ENCODE measurements at places on chromosomes 1 and 21. TPM values are rescaled to one million over a fixed set of nuclear protein-coding genes. Genes with fewer than 3 reads are reported as not detected.

GRCh38 chr1:242641461-242641860, 117.0 kb upstream of the PLD5 start:
- no peak for DNase-seq

- no peak for DNase-seq
Observed at GRCh38 chr1:165215676-165216075, 140.8 kb downstream of the LMX1A start.

DNA sequence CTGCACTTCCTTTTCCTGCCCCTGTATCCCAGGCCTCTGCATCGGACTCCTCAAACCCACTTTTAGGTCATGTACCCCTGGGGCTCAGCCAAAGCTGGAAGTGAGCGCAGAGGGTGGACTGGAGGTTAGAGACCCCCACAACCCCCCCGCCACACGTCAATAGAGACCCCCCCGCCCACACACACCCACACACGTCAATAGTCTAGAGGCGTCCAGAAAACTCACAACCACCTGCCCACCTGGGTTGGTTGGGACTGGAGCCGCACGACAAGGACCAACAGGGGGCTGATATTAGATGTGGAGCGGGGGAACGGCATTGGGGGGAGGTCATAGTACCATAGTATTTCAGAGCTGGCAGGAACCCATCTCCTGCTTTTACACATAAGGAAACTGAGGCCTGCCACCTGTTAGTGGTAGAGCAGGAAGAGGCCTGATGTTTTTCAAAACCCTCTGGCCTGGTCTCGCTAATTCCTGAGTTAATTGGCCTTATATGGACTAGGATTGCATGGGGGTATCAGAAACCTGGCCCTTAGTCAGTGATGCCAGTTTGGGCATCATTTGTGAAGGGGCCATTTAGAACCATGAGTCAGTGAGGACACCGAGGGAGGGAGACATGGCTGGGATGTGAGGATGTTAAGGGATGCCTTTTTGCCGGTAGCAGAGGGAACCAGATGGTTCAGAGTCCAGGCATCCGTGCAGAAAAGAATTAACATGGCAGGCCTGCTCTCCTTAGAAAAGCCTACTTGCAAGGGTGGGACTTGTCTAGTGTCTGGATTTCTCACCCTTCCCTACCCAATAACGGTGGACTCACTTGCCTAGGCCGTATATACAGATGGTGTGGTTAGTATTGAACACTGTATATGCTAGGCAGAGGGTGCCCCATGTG, 1.1 kb downstream of the NENF start:
- DNase-seq: no peak

- no peak for DNase-seq
Observed at GRCh38 chr1:191851799-191852595, 306.3 kb upstream of the RGS18 start.

Gene SLAMF7
- polyA plus RNA-seq: 0.36 TPM

Gene IFI44L
- polyA plus RNA-seq: 6.7 TPM

Gene ATP6V1G3
- polyA plus RNA-seq: 3.1 TPM

All from renal pelvis (tissue), 12 donors.